ENCODE measurements at places on chromosomes 11 and 22.

DNA sequence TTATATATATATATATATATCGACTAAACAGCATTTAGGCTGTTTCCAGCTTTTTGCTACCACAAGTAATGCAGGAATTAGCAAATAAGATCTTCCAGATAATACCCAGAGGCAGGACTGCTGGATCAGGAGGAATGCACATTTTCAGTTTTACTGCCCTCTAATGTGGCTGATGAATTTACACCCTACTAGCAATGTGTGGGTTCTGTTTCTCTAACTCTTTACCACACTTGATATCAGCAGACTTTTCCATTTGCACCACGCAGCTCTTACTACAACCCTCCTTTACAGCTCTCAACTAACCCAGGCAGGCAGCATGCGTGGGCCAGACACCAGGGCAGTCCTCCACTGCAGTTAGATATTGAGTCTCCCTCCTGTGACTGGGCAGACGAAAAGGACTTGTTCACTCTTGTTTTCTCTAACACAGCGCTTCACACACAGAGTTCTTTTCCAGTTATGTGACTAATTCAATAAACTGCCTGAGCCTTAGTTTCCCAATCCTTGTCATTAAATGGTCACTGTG, 67.7 kb downstream of the IGLL5 start:
- DNase-seq, result no peak

DNA sequence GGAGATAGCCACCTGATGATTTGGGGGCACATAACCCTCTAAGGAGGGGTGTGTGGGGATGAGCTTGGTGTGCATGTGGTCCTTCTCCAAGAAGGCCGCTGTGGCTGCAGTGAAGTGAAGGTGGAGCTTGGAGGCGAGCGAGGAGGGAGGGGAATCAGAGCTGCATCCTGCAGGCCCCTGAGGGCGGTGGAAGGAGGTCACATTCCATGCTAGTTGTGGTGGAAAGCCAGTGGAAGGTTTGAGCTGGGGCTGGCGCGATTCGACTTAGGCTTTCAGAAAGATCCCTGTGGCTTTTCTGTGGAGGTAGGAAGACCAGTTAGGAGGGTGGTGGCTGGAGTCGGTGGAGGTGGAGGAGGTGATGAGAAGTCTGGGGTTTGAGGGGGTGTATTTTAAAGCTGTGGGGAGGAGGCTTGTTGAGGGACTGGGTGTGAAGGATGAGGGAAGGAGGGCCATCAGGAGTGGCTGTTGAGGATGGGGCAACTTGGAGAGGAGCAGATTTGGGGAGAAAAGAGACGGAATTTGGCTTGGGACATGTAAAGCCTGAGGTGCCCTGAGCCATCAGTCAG, 62.0 kb downstream of the TBC1D22A start:
- DNase-seq, result no peak

GRCh38 chr22:27879923-27880322, 39.1 kb downstream of the PITPNB start:
- no peak for DNase-seq

DNA sequence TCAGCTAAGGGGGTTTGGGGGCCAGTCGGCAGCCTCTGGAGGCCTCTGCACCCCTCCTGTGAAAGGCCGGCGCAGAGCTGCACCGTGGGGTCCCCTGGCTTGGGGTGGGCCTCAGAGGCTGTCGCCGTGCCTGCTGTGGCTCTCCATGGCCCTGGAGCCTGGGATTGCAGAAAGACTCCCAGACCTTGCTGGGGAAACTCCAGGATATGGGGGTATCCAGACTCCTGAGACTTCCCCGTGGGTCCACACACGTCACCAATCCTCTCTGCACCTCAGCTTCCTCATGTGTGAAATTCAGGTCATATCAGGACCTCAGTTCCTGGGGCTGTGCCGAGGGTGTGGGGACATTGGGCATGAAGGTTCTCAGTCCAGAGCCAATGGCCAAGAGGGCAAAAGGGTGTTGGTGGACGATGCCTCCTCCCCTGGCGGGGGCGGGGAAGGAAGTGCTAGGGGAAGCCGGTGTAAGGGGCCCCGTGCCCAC, 97.1 kb downstream of the KCNQ1 start:
- DNase-seq, result no peak

DNA sequence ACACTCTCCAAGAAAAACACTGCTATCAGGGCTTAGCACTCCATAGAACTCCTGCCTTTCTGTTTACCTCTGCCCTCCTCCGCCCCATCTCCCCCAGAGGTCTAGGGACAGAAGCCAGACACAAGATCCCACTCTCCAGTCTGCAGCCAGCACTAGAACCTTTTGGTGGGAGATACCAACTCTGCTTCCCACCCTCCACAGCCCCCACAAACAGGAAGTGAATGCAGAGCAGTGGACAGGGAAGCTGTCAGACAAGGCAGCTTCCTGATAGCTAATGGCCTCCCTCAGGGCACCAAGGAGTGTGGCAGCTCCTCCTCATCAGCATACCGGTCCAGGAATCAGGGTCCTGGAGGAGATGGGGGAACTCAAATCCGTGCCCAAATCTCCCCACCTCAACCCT, 5.1 kb downstream of the SCN4B start:
- no peak for DNase-seq

- no peak for DNase-seq
Observed at GRCh38 chr22:38826386-38826785, 17.4 kb downstream of the NPTXR start.

GRCh38 chr11:19352771-19353160, 112.0 kb upstream of the E2F8 start:
- DNase-seq, result no peak

Measured in activated CD4-positive, CD25-positive, alpha-beta regulatory T cell (primary cell).